ENCODE measurements at places on chromosomes 3 and 15. TPM values are rescaled to one million over a fixed set of nuclear protein-coding genes. Genes with fewer than 3 reads are reported as not detected.

- no peak for DNase-seq
These were observed 102.7 kb upstream of the AGBL1 start for GRCh38 chr15:85976986-85977385.

DNA sequence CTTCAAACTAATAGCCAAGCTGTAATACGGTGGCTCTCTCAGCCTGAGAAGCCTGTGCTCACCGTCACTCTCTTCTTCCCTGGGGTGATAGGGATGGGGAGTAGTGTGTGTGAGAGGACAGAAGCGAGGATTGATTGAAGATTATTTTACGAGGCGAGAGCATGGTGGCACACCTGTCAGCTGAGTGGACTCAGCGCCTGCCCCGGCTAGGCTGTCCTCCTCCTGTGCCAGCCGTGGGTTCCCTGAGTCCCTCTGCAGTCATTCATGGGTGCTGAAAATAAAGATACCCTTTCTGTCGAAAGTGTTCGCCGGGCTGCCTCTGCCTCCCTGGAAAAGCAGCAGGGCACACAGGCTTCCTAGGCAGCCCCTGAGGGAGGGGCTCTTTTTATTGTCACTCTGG lies 124.1 kb downstream of the PGPEP1L start:
- no peak for DNase-seq

Gene LRRC34
- 2.2 TPM for total RNA-seq

Gene OSBPL10
- total RNA-seq: 44.1 TPM

Gene IL17RC
- 21.3 TPM for total RNA-seq

Gene ACKR4
- total RNA-seq: 0.22 TPM

All from chondrocyte (in vitro differentiated cells).